Hematopoietic multipotent progenitor cell treated with erythropoietin and hydrocortisone succinate and interleukin-3 and kit ligand, for 8 days (in vitro differentiated cells): ENCODE measurements at places on chromosomes 16 and 17.

DNA sequence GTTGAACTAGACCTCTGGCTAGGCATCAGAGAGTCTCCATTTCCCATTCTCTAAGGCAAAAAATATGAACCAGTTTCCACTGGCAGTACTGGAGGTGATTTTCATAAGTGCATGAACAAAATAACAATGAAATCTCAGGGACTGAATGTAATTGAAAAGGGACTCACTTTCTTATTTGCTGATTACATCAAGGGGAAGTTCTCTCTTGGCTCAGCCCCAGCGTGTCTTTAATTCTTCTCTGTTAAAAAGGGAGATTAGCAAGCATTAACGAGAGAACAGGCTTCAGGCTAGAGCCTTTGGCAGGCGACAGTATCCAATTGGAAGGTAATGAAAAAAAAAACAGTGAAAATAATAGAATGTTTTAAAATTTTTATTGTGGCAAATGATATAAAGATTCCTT lies 34.0 kb upstream of the ADAMTS18 start:
- DNase-seq: no peak

GRCh38 chr16:71590584-71590983 lies 13.7 kb upstream of the TAT start:
- DNase-seq: no peak

DNA sequence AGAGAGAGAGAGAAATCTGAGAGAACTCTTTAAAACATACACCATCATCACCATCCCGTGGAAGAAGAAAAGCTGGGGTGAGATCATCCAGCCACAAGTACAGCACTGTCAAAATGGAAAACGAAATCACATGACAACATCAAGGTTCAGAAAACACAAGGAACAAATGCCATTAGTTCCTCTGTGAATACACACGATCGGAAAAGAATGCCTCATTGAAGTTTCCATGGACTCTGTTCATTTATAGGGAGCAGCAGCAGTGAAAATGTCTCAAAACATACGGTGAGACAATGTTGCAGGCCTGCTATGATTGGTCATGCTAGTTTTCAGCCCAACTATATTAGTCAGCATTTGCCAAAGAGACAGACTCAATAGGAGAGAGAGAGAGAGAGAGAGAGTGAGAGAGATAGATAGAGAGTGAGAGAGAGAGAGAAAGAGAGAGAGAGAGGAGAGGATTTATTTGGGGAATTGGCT lies 4.4 kb downstream of the CFAP97D1 start:
- DNase-seq: no peak

GRCh38 chr17:14840616-14841231 lies 424.4 kb downstream of the PMP22 start:
- no peak for DNase-seq

- no peak for DNase-seq
Observed at GRCh38 chr16:79909571-79909970, 309.0 kb upstream of the MAF start.

GRCh38 chr16:24999856-25000461 lies 15.2 kb downstream of the ARHGAP17 start:
- DNase-seq: no peak
